ENCODE measurements at places on chromosomes 12 and 14.

DNA sequence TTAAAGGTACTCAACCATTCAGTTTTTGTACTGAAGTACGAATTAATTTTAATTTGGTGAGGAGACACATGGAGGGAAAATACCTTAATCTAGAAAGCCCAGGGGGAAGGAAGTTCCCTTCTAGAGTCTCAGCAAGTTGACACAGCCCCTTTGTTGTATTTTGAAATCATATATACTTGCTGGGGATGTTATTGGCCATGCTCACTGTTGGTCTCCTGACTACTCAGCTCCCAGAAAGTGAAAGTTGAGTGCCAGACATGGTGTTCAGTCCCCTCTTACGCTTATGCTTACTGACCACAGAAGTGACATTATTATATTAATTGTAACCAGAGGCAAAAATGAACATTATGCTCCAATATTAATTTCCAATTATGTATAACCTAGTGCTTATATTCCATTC lies 28.1 kb downstream of the ARF6 start:
- DNase-seq: no peak

GRCh38 chr12:46360908-46361666 lies 11.5 kb downstream of the SLC38A2 start:
- DNase-seq: no peak

DNA sequence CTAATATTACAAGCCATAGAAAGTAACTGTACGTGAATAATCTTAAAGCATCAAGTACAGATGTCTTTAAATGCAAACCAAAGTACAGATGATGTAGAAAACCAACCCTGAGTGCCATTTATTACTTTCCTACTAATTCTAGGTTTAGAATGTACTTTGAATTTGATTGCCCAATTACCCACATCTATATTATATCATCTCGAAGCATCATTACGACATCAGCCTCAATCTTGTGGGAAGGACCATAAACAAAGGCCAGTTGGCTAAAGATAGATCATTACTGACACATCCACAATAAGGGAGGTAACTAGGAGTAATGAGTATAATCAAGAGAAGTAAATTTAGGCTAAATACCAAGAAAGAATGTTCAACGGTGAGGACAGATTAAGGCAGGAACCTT lies 478.9 kb downstream of the BCAT1 start:
- DNase-seq: no peak

- DNase-seq: peak; percentile 39
Measured at GRCh38 chr12:6452245-6452943, 552 bp downstream of the TAPBPL start.

GRCh38 chr14:94897082-94897481 lies 127.2 kb upstream of the GSC start:
- peak; percentile 40 for DNase-seq

DNA sequence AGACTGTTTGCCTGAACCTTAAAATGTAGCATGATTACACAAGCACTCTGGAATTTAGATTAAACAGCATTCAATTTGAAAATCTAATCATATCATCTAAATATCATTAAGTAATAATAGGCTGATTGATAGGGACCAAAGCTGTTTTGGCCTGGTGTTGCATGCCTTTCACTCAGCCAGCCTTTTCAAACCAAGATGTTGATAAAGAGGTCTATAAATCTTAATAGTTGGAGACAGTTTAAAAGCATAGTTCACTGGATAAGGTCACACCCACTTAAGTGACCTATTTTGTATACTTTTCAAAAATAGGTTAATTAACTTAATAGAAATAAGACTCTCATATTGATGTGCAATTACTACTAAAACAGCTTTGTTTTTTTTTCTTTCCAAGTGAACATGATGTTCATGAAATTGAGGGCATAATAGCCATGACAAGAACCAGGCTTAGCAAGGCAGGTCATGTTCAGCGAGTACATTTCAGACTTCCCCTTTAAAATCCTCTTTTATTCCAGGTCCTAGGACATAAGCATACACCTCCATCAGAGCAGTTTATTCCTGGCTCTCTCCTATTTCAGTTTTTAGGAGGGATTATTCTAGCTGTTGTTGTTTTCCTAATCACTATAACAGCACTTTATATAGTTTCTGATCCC lies 349.0 kb downstream of the RAD51B start:
- no peak for DNase-seq

- no peak for DNase-seq
Measured at GRCh38 chr12:65999564-66000280, 130.8 kb downstream of the LLPH start.

Measured in left cardiac atrium (tissue), 4 donors.